ENCODE measurements at places on chromosomes 11 and 22.

- no peak for DNase-seq
Observed at GRCh38 chr11:61378713-61379313, 13.6 kb upstream of the TMEM216 start.

DNA sequence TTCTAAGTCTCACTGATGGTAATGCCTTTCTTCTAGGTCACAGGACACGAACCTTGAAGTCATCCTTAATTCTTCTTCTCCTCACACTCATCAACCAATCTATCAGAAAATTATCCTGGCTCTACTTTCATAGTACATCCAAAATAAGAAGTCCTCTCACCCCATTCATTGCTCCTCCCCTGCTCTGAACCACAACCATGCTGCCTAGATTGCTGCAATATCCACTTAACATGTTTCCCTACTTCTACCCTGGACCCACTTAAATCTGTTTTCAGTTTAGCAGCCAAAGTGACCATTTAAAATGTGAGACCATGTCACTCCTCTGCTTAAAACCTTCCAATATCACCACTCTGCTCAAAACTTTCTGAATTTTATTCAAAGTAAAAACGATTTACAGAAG lies 445.9 kb upstream of the FAT3 start:
- no peak for DNase-seq

DNA sequence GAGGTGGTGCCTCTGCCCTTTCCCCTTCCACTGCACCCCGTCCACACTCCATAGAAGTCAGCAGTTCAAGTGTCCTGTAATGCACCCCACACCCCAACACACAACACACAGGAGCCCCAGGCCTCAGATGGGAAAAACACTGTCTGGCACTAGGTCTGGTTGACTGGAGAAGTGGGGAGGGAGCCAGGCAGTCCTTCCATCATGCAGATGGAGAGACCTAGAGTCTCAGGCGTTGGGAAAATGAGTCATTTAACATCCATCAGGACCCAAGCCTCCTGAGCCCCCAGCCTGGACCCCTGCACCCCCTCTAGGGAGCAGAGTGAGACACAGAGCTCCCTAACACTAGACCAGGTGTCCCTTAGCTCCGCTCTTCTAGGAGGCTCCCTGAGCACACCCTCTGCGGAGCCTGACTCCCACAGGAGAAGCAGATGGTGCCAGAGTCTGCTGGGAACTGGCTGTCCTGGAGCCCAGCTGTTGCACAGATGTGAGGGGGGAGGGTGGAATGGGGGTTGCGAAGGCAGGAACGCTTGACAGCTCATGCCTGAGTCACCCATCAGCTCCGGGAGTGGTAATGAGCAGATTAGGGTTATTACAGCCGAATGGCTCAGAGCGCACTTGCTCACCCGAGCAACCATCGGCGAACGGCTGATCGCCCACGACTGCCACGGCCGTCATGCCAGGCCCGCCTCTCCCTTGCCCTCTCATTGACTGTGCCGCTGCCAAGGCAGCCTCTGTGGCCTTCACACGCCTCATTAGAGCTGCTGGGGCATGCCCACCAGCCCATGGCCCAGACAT lies 22.1 kb upstream of the SYT7 start:
- DNase-seq = no peak

GRCh38 chr11:125591649-125592304 lies 875 bp upstream of the STT3A start:
- peak; percentile 27 for DNase-seq

GRCh38 chr11:30983143-30983542 lies 386.4 kb downstream of the DCDC1 start:
- no peak for DNase-seq

DNA sequence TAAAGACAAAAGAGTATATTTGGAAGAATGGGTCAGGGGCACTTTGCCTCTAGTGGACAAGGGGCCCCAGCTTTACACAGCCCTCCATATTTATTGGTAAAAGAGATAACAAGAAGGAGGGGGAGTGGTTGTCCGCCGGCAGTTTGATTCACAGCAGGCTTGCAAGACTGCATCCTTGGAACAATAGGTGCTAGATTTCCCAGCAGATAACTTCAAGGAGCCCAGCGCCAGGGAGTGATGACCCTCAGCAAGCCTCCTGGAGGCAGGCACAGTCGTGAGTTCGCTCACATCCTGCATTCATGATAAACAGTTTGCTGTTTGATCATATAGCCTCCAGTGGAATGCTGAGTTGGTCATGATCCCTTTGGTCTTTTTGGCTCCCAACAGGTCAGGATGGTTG lies 67.8 kb upstream of the INCENP start:
- DNase-seq = no peak

- DNase-seq = no peak
Observed at GRCh38 chr11:24678703-24679348, 182.0 kb downstream of the LUZP2 start.

GRCh38 chr22:22812031-22812905 lies 75.3 kb upstream of the IGLL5 start:
- no peak for DNase-seq

DNA sequence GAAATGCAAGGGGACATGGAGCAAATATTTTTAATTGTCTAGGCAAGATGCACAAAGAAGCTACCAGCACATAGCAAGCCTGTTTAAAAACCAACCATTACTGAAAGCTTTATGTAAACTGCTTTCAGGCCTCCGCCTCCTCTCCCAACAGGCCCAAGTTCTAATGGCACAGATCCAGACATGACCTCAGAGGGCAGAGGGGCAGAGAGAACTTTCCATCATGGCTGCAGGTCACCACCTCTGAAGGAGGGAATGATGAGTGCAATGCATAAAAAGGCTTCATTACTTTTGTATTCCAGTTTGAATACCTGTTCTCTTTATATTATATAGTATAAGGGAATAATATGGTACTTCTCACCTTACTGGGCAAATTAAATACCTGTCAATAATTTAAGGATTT lies 15.2 kb downstream of the DDX17 start:
- no peak for DNase-seq

DNA sequence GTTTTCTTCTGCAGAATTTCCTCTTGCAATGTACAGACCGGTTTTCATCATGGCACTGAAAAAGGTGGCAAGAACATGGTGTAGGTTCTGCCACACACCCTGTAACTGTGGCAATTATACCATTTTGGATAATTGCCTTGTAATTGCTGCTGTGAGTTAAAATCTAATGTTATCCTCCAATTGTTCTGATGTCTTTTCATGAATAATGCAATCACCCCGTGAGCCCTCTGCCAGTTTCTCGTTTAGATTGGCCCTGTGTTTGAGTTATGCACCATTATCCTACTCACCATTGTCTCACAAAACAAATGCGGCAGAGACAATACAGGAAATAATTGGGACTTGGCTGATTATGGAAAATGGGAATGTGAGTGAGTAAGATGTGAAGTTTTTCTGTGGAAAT lies 61.8 kb upstream of the MTNR1B start:
- DNase-seq = no peak

- no peak for DNase-seq
Observed at GRCh38 chr11:70498171-70498571, 99.8 kb downstream of the CTTN start.

GRCh38 chr11:15769203-15769602 lies 587.1 kb downstream of the SOX6 start:
- no peak for DNase-seq

DNA sequence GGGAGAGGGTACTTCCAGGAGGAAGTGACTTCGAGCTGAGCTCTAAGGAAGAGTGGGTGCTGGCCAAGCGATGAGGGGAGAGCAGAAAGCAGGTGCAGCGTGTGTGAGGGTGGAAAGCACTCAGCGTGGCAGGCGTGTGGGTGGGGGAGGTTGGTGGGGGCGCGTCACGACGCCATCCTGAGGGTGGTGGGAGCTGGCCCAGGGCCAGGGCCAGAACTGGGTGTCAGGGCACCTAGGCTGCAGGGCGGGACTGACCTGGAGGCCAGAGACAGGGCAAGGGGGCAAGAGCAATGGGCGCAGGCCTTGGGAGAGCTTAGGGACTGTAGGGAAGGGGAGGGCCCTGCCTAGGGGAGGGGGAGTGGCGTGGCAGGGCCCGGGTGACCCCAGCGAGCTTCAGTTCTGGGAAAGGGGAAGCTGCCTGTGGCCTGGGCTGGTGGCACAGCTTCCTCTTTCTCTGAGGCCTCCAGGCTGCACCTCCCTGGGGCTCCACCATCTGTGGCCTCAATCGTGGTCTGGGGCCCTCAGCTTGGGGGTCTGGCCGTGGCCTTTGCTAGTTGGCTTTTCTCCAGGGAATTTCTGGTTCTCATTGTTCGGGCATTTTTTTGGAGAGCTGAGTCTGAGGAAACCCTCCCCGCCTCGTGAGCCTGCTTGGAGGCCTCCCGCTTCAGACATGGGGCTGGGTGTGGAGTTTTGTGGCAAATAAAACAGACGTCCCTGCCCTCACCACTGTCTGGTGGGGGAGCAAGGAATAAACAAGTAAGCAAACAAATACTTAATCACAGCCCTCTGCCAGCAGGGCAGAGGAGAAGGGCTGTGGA lies 8.9 kb downstream of the RELT start:
- DNase-seq = no peak

DNA sequence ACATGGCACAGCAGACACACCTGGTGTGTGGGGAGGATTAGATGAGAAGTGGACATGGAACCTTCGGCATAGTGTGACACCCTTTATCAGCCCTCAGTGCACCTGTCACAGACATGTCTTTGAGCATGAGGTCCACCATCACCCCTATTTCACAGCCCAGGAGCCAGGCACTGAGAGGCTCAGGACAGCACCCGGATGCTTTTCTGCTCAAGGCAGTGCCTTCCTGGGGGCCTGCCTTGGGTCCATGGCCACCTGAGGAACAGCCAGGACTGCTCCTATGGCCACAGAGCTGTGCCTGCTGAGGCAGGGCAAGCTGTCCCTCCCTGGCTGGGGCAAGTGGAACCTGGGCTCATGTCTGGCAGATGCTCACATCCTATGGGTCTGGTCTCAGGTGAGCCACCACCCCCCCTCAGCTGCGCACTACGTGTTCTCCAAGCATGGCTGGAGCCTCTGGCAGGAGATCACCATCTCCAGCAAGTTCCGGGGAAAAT lies 75.8 kb downstream of the MORC2 start:
- DNase-seq = no peak

DNA sequence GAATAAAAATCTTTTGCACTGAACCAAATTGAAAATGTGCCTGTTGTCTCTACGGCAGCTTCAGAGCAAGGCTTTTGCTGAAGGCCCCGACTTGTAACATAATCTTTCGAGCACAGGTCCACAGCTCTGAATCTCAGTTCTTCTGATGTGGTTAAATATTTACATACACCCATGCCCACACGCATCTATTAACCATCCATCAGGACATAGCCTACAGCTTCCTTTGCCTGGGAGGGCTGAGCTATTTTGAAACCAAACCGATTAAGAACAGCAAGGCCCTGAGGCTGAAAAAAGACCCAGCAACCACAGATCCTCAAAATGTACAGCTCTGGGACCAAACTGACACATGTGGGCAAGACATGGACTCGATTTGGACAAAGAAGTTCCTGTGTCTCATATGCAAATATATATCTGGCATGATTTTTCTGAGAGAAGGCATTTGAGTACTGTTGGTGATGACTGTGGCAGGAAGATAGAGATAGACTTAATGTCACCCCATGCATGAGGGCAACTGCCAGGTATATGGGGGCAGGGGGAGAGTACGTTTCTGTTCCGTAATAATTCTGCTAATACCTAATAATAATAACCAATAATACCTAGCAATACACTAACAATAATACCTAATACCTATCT lies 322.7 kb upstream of the PLET1 start:
- DNase-seq = no peak

DNA sequence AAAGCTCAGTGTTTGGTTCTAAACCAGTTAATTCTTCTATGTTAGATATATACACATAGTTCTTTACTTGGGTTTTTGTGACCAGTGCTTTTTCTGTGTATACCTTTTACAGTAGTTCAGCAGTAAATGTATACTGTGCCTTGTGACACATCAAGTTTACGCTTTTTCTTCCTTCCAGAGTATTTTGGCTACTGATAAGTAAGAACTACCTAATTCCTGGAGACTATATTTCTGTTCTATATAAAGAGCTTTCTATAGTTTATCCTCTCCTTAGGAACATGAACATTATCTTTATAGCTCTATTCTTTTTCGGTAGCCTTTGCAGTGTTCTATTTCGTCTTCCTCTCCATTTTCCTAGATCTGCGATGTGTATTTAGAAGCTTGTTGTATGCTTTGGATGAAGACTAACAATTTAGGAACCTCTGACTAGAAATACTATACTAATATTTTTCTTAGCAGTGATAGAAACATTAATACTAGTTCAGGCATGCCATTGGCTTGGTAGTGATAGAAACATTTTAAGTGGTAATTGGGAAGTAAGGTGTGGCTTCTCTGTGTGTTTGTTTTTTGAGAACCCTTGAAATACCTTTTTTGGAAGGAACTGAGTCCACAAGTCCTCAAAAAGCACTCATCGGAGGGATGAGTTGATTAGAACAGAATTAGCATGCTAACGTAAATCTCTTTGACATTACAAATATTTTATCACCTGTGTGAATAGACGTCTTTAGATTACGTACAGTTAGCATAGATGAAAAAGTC lies 74.6 kb downstream of the ARHGEF12 start:
- no peak for DNase-seq

- no peak for DNase-seq
Observed at GRCh38 chr11:75570559-75571139, 8.6 kb downstream of the SERPINH1 start.

- no peak for DNase-seq
Observed at GRCh38 chr11:134536677-134537076, 124.6 kb upstream of the B3GAT1 start.

- DNase-seq = no peak
Observed at GRCh38 chr11:75652936-75653335, 15.9 kb downstream of the MAP6 start.

GRCh38 chr11:77172666-77172982 lies 44.6 kb downstream of the MYO7A start:
- no peak for DNase-seq

DNA sequence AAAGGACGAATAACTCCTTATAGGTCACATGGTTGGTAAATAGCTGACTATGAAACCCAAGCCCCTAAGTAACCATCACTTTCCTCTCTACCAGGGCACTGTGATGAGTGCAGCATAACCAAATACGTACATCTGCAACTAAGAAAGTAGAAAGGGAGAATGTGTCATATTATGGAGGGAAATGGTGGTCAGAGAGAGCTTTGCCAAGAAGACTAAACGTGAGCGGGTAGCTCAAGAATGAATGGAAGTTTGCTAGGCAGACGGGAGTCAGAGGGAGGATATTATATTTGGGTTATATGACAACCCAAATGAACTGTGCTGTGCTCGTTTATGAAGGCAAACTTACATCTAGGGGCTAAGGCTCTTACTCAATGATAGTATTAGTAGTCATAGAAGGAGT lies 537.3 kb downstream of the OPCML start:
- DNase-seq = no peak

GRCh38 chr11:127238321-127238720 lies 237.8 kb upstream of the KIRREL3 start:
- DNase-seq = no peak
